ENCODE measurements at places on chromosomes 1 and 21.

GRCh38 chr1:52552236-52552504 lies 722 bp downstream of the TUT4 start:
- peak; percentile 54 for DNase-seq

GRCh38 chr1:10170239-10170574 lies 40.2 kb upstream of the KIF1B start:
- no peak for DNase-seq

- no peak for DNase-seq
These were observed 15.7 kb downstream of the CD53 start for GRCh38 chr1:110888641-110889040.

- DNase-seq, result no peak
These were observed 73.7 kb downstream of the NAV1 start for GRCh38 chr1:201612645-201613044.

GRCh38 chr1:207084232-207084631 lies 4.4 kb upstream of the C4BPB start:
- DNase-seq, result no peak

Data from stimulated activated CD8-positive, alpha-beta memory T cell treated with anti-CD3 and anti-CD28 coated beads, Interleukin-15, amount 100 ng/mL, for 4 hours (primary cell).